Stimulated activated CD4-positive, alpha-beta T cell treated with anti-CD3 and anti-CD28 coated beads, Interleukin-12 subunit alpha, Interleukin-12 subunit beta, amount 100 ng/mL, for 24 hours (primary cell): ENCODE measurements at places on chromosomes 1 and 21.

- no peak for DNase-seq
Observed at GRCh38 chr21:42584296-42584641, 69.2 kb upstream of the PDE9A start.

DNA sequence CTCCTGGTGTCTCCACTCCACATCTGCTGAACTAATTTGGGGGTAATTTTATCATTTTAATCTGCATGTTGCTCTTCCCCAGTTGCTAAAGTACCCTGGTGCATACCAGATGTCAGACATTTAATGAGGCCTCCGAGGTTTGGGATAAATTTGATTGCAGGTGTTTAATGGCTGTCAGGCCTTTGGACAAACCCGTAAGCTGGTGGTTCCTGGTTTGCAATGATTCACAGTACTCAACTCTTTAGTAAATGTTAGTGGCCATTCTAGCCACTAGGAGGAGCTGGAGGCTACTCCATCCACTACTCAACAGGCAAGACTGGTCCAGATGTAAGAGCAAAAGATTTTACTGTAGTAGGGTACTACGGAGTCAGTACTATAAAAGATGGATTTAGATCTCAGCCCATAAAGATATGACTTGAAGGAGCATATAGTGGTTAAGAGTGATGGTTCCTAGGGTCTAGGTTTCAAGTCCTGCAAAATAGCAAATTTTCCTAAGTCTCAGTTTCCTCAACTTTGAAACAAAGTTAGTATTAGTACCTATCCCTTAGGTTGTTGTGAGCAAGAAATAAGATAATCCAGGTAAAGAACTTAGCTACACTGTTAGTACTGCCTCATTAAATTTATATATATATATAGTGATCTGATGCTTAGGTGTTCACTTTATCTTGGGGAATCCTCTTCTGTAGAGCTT lies 132.8 kb downstream of the SNX7 start:
- peak; percentile 4 for DNase-seq

DNA sequence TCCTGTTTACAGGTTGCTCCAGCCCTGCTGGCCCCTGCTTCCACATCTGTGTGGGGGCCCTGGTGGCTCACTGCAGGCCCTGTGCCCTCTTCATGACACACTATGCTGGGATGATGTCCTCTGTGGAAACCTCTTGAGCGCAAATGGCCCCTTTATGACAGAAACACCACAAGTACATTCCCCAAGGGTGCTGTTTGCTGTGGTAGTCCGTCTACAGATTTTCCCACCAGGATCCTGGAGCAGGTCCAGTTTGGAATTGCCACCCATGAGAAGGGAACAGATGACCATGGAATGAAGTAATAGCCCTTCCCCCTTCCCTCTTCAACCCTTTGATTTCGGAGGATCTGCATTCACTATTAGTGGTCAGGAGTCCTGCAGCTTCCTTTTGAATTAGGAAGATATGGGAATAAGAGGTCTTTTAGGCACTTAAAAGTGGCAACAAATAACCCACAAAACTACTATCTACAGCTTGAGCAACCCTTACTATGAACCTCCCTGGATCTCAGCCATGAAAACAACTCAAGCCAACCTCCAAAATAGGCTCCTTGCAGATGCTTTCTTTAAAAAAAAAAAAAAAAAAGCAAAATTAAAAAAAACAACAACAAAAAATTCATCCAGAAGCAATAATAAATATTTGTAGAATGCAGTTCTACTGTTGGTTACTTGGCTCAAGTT lies 121.9 kb upstream of the TSPAN2 start:
- no peak for DNase-seq

GRCh38 chr1:204900721-204901120 lies 30.1 kb downstream of the NFASC start:
- DNase-seq = no peak

GRCh38 chr1:214445831-214446614 lies 105.4 kb downstream of the PTPN14 start:
- DNase-seq = no peak

GRCh38 chr1:47664356-47664755 lies 226.5 kb downstream of the FOXD2 start:
- DNase-seq = no peak

- DNase-seq = no peak
Observed at GRCh38 chr1:8047686-8048445, 21.8 kb upstream of the ERRFI1 start.

- no peak for DNase-seq
Observed at GRCh38 chr21:23812485-23812884, 1794.8 kb downstream of the MRPL39 start.

GRCh38 chr1:36224537-36225282 lies 467 bp downstream of the THRAP3 start:
- DNase-seq = peak; percentile 72

GRCh38 chr1:176174108-176174507 lies 33.0 kb downstream of the COP1 start:
- no peak for DNase-seq

DNA sequence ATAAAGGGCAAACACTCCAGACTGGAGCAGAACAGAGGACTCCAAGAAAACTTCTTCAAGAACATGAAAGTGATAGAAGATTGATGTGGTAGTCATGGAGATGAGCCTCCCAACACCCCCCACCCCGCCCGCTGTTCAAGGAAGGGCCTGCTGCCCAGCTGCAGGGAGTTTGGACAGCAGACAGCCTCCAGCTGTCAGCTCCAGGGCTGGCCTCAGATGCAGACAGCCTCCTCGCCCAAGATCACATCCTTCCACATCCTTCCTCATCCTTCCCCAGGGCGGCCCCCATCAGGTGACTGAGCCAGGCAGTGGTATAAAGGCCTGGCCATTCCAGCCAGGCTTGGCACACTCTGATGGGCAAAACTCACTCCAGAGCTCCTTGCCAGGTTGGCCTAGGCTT lies 24.6 kb downstream of the HMGN2 start:
- DNase-seq = no peak

DNA sequence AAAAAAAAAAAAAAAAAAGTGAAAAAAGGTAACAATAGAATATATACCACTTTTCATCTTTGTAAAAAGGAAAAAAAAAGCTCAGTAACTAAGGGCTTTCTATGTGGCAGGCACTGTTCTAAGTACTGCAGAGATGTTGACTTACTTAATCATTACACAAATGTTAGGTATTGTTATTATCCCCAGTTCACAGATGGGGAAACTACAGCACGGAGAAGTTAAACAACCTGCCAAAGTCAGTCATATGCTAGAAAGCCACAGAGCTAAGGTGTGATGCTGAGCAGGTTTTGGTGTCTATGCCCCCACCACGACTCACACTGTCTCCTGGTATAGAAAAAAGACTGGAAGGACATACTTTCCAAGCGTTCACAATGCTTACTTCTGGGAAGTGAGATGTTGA lies 6.6 kb upstream of the PNRC2 start:
- no peak for DNase-seq

GRCh38 chr21:33924079-33924765 lies 8.6 kb upstream of the ATP5PO start:
- DNase-seq = peak; percentile 90

GRCh38 chr1:17587693-17588047 lies 48.2 kb downstream of the ARHGEF10L start:
- no peak for DNase-seq

DNA sequence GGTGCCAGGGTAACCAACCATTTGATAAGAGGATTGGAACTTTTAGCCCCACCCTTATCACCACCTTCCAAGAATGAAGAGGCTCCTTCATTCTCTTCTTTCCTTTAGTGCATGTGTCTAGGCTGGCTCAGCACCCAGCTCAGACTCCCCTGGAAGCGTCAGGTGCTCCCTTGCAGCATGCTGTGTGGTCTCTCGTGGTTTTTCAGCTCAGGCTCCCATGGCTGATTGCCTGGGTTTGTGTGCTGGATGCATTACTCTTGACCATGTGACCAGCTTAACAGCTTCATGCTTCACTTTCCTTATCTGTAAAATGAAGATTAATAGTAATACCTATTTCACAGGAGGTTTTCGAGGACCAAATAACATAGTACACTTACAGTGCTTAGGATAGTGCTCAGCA lies 198.4 kb downstream of the HHAT start:
- no peak for DNase-seq
